Astrocyte (in vitro differentiated cells and primary cell): ENCODE measurements at places on chromosomes 4 and X. TPM values are rescaled to one million over a fixed set of nuclear protein-coding genes. Genes with fewer than 3 reads are reported as not detected.

The C4orf50 gene
- 0.16 and 0.17 TPM in 2 replicates for total RNA-seq

The TEX13B gene
- not detected in 2 replicates for total RNA-seq

The RNF128 gene
- total RNA-seq: 14.9 and 17.5 TPM in 2 replicates

DNA sequence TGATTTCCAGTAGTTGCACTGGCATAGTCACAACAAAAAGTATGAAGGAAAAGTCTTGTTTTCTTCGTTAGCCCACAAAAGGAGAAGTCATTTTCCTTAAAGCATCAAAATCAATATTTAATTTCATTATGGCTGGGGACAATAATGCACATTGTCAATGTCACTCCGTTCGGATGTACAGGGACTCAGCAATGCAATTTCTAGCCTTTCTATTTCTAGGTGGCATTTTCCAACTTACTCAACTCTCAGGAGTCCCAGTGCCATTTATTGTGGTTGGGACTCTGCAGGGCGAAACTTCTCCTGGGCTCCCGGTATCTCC lies 99.6 kb downstream of the CEP135 start:
- peak overlapping the region; percentile 78 for H3K4me3 ChIP-seq
- no peaks in the 10 kb centered on the region for H3K36me3 ChIP-seq
- H3K4me1 ChIP-seq: peaks cover 11% of the 10 kb centered on the region
- no peaks in the 10 kb centered on the region for H3K27me3 ChIP-seq
- DNase-seq: no peak
- no peak overlapping the region for H3K27ac ChIP-seq

GRCh38 chrX:8988446-8988845 lies 45.5 kb downstream of the FAM9B start:
- H3K4me3 ChIP-seq: no peak overlapping the region
- no peaks in the 10 kb centered on the region for H3K27me3 ChIP-seq
- no peaks in the 10 kb centered on the region for H3K4me1 ChIP-seq
- H3K36me3 ChIP-seq: no peaks in the 10 kb centered on the region
- peak; percentile 23 for DNase-seq

- peak overlapping the region; percentile 19 for H3K27ac ChIP-seq
- no peaks in the 10 kb centered on the region for H3K36me3 ChIP-seq
- no peaks in the 10 kb centered on the region for H3K27me3 ChIP-seq
- no peak overlapping the region for H3K4me3 ChIP-seq
- no peaks in the 10 kb centered on the region for H3K4me1 ChIP-seq
- no peak for DNase-seq
Measured at GRCh38 chrX:108270280-108270679, 167.9 kb downstream of the COL4A6 start.

- no peak for DNase-seq
- H3K27ac ChIP-seq: no peak overlapping the region
- no peak overlapping the region for H3K4me3 ChIP-seq
- peaks cover 41% of the 10 kb centered on the region for H3K36me3 ChIP-seq
Measured at GRCh38 chrX:41152221-41152620, 67.0 kb downstream of the USP9X start.

DNA sequence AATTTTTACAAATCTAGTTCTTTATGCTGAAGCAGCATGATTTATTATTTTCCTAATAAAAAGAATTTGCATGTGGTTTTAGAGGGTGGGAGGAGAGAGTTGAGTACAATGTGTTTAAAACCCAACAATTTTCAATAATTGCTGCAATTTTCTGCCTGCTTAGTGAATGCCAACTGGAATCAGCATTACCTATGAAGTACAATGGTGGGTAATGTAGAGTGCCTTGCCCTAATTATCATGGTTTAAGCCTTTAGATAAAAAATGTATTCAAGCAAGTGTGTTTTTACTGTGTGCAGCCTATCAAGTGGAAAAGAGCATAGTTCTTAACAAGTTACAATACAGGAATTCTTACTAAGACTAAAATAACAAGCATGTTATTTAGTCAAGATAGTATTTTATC lies 77.9 kb upstream of the ANKRD50 start:
- no peak overlapping the region for H3K27ac ChIP-seq
- H3K4me1 ChIP-seq: no peaks in the 10 kb centered on the region
- H3K36me3 ChIP-seq: no peaks in the 10 kb centered on the region
- no peak overlapping the region for H3K4me3 ChIP-seq

DNA sequence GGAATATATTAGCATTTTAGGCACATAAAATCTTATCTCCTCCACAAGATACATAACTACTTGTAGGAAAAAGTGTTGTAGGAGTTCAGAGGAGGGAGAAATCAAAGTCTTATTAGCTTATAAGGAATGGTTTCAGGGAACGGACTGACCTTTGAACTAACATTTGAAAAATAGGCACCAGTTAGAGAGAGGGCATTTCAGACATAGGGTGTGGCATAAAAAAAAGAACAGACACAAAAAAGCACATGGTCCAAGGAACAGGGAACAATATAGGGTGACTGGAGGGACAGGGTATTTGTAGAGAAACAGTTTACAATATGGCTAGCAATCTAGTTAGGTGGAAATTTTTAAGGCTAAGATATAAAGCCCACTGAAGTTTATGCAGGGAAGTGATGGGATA lies 6.4 kb downstream of the ABCB7 start:
- H3K36me3 ChIP-seq: no peaks in the 10 kb centered on the region
- no peaks in the 10 kb centered on the region for H3K4me1 ChIP-seq
- H3K4me3 ChIP-seq: no peak overlapping the region
- H3K27ac ChIP-seq: no peak overlapping the region

DNA sequence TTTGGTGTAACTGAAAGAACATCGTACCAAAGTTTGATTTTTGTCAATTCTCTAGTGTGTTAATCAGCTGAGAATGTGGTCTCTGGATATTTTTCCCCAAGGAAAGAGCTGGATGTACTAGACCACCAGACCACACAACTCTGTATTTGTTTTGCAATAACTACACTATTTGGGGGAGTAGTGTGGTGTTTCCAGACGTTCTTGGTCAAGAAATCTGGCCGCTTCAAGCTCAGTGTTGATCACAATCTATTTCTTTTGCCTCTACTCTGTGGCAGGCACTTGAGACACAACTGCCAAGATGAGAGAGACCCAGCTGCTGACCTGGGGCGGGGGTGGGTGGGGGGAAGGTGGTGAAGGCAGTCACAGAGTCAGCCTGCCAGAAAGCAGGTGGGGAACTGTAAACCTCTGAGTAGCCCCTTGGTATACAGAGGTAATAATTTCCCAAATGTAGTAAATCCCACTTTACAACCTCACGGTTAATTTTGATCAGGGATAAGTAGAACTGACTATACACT lies 30.6 kb downstream of the PTTG2 start:
- no peak for DNase-seq
- no peaks in the 10 kb centered on the region for H3K36me3 ChIP-seq
- H3K4me3 ChIP-seq: no peak overlapping the region
- H3K4me1 ChIP-seq: no peaks in the 10 kb centered on the region
- H3K27ac ChIP-seq: no peak overlapping the region

- H3K4me3 ChIP-seq: no peak overlapping the region
- H3K36me3 ChIP-seq: no peaks in the 10 kb centered on the region
- no peaks in the 10 kb centered on the region for H3K4me1 ChIP-seq
- H3K27me3 ChIP-seq: no peaks in the 10 kb centered on the region
- no peak overlapping the region for H3K27ac ChIP-seq
Measured at GRCh38 chrX:30151964-30152363, 63.4 kb upstream of the MAGEB2 start.

DNA sequence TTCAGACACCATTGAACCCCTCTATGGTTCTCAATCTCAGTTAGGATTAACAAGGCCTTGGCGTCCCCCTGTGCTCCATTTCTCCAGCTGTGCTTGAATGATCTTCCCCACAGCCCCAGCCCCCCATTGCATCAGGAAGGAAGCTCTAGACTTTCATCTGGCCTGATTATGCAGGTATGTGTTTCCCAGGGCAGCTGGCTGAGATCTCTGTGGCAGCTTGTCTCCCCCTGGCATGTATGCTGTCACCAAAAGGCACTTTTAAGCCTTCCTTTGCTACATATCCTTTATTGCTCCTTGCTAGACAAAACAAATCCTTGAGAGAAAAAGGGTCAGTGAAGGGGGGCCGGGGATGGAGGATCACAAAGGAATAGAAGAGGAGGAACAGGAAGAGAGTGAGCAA lies 1056.0 kb upstream of the SLIT2 start:
- H3K4me3 ChIP-seq: no peak overlapping the region
- H3K4me1 ChIP-seq: no peaks in the 10 kb centered on the region
- H3K36me3 ChIP-seq: no peaks in the 10 kb centered on the region

DNA sequence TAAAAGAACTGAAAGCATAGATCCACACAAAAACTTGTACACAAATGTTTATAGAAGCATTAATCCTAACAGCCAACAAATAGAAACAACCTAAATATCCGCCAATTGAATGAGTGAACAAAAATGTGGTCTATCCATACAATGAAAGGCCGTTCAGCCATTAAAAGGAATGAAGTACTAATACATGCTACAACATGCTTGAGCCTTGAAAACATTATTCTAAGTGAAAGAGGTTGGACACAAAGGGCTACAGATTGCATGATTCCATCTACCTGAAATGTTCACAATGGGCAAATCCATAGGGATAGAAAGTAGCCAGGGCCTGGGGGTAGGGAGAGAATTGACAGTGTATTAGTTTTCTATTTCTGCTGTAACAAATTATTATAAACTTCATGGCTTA lies 169.2 kb downstream of the SPCS3 start:
- no peaks in the 10 kb centered on the region for H3K36me3 ChIP-seq
- H3K4me3 ChIP-seq: no peak overlapping the region
- DNase-seq: no peak
- no peaks in the 10 kb centered on the region for H3K27me3 ChIP-seq
